CMK (cell line): ENCODE measurements at places on chromosomes 16 and 17.

GRCh38 chr17:68184816-68185436 lies 62.9 kb upstream of the AMZ2 start:
- no peak for DNase-seq

- DNase-seq = no peak
These were observed 48.1 kb downstream of the TEX2 start for GRCh38 chr17:64214950-64215349.

GRCh38 chr16:51134269-51134812 lies 16.7 kb downstream of the SALL1 start:
- DNase-seq = no peak

DNA sequence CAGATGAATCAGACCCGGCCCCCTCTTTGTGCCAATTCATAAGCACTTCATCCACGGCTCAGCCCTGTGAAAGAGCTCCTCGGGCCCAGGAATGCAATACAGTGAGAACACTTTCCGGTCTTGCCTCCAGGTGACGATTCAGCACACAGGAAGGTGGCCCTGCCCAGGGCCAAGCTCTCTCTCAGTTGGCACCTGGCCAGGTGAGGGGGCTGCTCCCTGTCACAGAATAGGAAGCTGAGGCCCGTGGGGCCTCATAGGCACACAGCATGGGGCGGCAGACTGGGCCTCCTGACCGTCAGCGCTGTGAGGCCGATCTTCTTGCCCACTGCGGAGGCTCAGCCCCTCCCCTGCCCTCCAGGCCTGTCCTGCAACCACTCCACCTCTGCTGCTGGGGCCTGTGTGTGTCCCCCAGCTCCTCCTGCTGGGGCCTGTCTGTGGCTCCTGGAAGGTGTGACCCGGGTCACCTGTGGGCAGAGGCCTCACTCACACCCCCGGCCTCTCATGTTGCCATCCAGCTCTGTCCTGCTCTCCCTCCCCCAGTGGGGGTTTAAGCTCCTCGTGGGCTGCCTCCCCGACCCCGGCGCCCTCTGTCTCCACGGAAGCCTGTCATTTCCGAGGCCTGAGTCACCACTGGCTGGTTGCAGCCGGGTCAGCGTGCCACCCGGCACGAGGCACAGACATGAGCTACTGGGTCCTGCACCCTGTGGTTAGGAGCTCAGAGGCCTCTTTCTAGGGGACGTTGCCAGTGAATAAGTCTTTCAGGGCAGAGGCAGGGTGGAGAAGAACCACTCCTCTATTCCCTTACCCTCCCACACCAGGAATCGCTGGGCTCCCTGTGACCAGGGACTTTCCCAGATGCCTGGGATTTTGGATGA lies 114.4 kb downstream of the SEC14L1 start:
- DNase-seq = no peak

- no peak for DNase-seq
These were observed 390 bp upstream of the BBS2 start for GRCh38 chr16:56520251-56520577.

GRCh38 chr17:45147581-45148182 lies 593 bp upstream of the HEXIM1 start:
- DNase-seq = peak; percentile 90

DNA sequence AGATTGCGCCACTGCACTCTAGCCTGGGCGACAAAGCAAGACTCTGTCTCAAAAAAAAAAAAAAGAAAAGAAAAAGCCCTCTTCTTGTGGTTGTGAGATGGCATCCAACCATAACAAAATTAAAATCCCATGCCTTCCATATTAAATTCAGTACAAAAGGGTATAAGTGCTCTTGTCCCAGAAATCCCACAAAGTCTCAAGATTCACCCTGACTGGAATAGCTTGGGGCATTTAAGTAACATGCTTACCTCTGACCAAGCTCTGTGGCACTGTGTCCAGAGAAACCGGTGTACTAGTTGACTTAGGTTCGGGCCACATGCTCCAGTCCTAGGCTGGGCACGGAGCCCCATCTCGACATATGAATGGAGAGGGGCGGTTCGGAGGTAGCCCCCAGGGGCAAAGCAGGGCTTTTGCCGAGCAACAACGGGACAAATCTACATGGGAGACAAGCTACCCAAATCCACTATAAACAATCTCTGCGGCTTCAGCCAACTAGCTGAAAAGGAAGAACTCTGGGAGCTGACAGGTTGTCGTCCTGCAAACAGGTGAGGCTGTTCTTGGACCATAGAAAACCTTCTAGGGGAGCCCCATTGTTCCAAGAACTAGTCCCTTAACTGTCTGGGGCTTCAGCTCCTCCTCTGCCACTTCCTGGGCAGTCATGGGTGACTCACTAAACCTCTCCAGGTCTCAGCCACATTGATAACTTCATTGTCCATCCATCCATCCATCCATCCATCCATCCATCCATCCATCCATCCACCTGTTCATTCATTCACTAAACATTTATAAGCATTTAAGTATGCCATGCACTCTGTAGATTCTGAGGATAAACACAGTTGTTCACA lies 10.3 kb upstream of the IL4R start:
- DNase-seq = no peak

DNA sequence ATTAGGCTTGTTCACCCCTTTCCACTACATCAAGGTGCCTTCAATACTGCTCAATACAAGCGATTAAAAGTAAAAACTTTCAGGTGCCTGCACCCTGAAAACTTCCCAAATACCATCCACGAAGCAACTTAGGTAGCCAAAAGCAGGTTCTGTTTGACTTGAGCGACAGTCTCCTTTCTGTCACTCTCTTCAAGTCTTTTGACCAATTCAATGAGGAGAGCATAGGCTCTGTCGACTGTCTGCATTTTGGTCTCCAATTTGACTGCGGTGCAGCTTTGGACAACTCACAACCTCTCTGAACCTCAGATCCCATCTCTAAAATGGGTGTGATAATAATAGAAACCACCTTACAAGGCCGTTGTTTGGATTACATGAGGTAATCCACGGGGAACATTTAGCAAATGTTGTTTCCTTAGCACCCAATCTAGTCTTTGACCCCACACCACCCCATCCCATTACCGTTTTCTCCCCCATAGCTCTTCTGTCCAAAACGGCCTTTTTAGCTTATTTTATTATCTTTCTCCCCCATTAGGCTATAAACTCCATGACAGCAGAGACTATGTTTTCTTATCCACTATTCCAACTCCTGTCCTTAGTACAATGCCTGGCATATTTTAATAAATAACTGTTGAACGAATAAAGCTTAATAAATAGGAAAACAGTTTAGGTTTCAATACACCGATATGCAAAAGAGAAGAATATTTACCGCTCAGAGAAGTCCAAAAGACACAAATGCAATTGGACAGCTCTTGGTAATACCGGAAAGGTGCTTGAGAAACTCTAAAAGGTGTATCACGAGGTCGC lies 999 bp downstream of the MARF1 start:
- no peak for DNase-seq

DNA sequence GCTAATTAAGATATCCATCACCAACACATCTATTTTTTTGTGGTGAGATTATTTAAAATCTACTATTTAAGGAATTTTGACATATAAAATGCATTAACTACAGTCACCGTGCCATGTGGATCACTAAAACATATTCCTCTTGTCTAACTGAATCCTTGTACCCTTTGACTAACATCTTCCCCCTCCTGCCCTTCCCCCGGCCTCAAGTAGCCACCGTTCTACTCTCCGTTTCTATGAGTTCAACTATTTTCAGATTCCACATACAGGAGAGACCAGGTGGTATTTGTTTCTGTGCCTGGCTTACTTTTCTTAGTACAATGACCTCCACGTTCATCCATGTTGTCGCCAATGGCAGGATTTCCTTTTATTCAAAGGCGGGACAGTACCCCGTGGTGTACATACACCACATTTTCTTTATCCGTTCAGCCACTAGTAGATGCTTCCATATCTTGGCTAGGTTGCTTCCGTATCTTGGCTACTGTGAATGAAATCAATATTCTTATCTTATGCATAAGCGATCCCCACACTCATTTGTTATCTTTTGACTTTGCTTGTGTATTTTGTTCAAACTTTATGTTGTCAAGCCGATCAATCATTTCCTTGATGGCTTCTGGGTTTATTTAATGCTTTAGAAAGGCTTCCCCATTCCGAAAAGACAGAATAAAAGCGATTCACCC lies 134.7 kb downstream of the KCNJ12 start:
- peak; percentile 76 for DNase-seq

DNA sequence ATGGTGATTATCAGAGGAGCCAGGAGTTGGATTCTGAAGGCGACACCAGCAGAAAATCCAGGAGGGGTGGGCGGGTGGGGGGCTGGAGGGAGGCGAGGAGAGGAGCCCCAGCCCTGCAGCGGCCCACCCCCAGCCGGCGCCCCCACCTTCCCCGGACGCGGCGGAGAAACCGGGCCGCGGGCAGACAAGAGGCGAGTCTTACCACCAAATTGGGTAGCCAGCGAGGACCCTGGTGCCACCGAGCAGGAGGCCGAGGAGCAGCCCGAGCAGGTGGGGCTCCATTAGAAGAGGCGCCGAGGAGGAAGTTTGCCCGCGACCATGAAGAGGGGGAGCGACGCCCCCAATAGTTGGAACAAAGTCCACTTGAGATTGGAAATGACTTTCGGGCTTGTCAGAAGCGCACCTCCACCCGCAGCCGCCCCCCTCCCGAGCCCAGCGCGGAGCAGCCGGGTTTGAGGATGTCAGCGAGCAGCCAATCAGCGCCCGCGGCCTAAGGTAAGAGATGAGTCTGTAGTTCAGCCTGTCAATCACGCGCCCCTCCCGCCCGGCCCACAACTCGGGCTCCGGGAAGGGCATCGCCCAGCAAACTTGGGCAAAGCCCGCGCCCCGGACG lies at the start of gene WNT3:
Gene WNT3, minus strand, starts transcription at position 377 of the 613 bp plus-strand sequence. Its CDS starts 95 bp downstream, at position 282.
- no peak for DNase-seq

DNA sequence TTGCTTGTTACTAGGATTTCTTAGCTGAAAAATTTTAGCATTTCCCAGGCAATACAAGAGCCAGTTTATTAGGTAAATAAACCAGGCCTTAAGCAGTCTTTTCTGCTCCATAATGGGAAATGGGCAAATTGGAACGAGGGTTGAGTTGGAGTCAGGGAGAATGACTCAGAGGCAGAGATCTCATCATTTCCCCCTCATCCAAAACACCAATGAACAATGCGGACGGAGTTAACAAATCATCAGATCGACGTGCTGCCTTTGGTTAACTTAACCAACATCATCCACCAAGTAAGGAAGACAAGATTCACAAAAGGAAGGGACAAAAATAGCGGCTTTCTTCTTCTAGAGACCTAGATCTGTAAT lies 243.5 kb downstream of the STX8 start:
- no peak for DNase-seq

DNA sequence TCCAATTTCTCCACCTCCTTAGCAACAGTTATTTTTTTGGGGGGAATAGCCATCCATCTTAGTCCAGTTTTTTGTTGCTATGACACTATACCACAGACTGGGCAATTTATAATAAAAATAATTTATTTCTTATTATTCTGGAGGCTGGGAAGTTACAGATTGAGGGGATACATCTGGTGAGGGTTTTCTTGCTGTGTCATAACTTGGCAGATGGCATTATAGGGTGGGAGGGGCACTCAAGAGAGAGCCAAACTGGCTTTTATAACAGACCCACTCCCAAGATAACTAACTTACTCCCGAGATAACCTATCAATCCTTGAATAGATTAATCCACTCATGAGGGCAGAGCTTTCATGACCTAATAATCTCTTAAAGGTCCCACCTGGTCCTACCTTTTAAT lies 84.2 kb downstream of the ABCA8 start:
- DNase-seq = no peak

GRCh38 chr17:44854192-44854591 lies 6.5 kb downstream of the HIGD1B start:
- DNase-seq = no peak

GRCh38 chr17:233473-233941 lies 52.1 kb upstream of the DOC2B start:
- no peak for DNase-seq

DNA sequence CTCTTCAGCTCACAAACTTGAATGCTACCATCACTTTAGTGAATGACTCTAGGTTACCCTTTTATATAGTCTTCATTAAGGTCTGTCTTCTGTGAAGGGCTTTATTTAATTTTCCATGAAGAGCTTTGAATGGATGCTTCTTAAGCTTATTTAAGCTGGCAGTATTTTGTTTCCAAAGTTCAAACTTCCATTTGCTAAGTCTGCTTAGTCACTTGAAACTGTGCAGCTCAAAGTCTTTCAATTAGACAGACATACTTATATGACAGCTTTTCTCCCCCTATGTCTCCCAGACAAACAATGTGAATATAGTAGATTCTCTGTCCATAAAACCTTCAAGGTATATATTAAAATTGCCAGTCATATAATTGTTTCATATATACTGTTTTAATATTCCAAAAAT lies 23.5 kb downstream of the TXNDC11 start:
- DNase-seq = no peak

DNA sequence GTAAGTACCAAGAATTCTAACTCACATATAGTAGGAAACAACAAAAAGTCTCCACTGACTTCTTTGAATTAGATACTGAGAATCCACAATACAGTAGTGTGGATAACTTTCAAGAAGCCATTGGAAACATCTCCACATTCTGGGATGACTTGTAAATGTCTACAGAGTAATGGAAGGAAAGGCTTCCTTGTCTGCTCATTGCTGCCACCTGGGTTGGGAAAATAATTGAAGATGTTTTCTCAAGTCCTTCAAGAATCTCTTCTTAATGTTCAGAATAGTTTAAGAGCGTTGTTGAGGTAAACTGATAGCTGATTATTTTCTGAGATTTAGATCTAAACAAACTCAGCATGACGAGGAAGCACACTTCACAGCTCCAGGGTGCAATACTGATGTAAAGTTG lies 14.0 kb downstream of the CPSF4L start:
- no peak for DNase-seq

- no peak for DNase-seq
These were observed 6.9 kb upstream of the ACTG1 start for GRCh38 chr17:81519284-81520020.

- DNase-seq = no peak
These were observed 80.8 kb upstream of the TRAP1 start for GRCh38 chr16:3797904-3798811.

DNA sequence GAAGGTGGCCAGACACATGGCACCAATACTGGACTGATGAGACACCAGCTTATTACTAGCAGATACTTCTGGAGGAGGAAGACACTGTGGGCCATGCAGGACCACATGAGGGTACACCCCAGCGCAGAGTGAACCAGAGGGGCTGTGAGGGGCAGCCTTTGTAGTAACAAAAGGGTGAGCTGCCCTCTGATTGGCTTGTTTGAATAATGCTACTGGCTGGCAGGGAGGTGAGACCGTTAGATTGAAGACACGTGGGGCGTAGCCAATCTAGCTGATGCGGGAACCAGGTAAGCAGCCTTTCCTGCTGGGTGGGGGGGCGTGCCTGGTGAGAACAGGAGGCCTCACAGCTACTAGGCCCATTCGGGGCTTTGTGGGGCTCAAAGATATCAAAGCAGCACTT lies 102.8 kb upstream of the SEC14L1 start:
- DNase-seq = no peak

GRCh38 chr16:12498077-12498476 lies 305.6 kb downstream of the CPPED1 start:
- DNase-seq = no peak

- DNase-seq = no peak
These were observed 873 bp upstream of the KSR1 start for GRCh38 chr17:27455236-27455913.
